ENCODE measurements at places on chromosomes 12 and 14.

DNA sequence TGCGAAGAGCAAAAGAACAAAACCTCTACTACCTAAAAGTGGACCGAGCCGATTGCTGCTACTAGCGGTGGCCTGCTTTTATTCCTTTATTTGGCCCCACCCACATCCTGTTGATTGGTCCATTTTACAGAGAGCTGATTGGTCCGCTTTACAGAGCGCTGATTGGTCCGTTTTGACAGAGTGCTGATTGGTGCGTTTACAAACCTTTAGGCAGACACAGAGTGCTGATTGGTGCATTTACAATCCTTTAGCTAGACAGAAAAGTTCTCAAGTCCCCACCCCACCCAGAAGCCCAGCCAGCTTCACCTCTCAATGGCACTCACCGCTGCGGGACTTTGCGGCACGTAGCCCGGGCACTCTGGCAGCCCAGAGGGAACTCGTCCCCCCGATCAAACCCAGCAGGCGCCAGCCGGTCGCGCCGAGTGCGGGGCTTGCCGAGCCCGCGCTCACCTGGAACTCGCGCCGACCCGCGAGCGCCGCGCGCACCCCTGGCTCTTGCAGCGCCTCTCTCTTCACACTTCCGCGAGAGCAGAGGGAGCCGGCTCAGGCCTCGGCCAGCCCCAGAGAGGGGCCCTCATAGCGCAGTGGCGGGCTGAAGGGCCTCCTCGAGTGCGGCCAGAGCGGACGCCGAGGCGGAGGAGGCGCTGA is 8.7 kb upstream of the FGD4 start:
- DNase-seq = no peak

DNA sequence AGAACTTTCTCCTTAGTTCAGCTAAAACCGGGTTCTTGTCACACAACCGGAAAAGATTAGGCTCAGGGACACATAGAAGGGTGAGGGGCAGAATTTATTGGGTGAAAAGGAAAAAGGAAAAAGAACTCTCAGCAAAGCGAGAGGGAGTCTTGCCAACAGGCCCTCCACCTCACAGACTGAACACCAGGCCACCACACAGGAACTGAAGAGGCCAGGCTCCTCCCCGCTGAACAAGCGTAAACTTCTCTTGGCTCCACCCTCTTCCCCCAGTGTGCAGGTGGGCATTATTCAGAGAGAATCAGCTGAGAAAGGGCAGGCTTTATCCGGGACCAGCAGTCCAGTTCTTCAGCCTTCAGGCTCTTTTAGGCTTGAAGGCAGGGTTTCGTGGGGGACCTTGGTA is 125.6 kb upstream of the FGD4 start:
- DNase-seq = no peak

DNA sequence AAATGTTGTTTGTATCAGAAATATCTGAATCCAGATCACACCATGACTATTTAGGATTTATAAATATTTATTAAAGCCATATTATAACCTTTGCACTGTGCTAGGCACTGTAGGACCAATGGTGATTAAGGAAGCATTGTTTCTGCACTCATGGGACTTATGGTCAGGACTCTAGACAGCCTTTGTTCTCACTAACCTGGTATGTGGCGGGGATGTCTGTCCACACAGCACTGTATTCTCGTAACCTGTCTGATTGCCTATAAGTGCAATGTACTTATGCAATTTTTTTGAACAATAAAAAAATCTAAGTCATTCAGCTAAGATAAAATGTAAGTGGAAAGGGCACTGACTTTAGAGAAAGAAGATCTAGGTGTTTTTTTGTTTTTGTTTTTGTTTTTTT is 6.7 kb upstream of the SSPN start:
- DNase-seq = no peak

- no peak for DNase-seq
Measured at GRCh38 chr14:25089496-25089895, 39.5 kb upstream of the STXBP6 start.

GRCh38 chr12:71797531-71797930 is 42.0 kb upstream of the TBC1D15 start:
- no peak for DNase-seq

DNA sequence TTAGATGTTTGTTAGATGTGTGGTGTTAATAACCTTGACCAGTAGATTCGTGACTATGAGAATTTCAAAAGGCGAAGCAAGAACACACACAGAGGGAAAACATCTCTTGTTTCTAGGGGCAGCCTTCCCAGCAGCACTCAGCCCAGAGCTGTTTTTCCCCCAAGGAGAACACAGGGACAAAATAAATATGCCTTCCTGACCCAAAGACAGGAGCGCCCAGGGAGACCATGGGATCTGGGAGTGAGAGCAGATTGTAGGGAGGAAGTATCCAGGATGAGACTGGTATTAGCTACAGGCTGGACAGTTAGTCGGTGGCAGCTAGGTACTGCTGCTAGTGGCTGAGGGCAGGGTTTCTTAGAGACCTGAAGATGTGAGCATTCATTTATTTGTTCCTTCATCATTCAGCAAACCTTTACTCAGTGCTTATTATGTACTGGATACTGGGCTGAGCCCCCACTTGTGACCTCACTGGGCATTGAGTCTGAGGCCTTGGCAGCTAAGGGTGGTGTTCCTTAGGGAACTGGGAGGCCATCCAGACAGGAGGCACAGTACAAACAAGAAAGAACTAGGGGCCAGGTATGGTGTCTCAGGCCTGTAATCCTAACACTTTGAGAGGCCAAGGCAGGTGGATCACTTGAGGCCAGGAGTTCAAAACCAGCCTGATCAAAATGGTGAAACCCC is 469.8 kb downstream of the ZFP36L1 start:
- no peak for DNase-seq

DNA sequence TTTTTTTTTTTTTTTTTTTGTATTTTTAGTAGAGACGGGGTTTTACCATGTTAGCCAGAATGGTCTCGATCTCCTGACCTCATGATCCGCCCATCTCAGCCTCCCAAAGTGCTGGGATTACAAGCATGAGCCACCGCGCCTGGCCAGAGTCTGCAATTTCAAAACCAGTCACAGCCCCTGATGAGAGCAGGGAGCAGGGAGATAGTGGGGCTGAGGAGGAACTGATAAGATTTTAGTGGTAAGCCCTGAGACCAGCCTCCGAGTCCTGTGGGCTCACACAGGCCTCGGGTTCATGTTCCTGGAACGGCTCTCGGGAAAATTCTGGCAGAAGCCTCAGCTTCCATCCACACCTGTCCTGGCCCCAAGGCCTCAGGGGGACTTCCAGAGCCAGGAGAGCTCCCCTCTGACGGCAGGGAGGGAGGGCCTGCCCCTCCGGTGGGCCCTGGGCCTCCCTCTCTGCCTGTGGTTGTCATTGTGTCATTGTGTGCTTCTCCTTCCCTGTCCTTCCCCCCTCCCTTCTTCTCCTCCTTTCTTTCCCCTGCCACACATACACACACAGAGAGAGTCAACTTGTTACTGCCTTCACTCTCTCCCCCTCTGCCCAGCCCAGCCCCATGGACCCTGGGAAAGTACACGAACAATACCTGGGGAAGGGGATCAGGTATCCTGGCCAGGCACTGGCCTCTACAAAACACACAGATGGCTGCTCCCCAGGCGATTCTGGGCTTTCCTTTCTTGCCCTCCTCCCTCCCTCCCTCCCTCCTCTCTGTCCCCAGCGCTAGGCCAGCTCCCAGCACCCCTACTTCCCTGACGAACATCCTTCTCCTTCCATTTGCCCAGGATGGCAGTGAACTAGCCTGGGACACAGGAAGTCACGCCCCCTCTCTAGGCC is 294.1 kb downstream of the DPF3 start:
- no peak for DNase-seq

- no peak for DNase-seq
Measured at GRCh38 chr14:89721956-89722355, 232.6 kb downstream of the EFCAB11 start.

DNA sequence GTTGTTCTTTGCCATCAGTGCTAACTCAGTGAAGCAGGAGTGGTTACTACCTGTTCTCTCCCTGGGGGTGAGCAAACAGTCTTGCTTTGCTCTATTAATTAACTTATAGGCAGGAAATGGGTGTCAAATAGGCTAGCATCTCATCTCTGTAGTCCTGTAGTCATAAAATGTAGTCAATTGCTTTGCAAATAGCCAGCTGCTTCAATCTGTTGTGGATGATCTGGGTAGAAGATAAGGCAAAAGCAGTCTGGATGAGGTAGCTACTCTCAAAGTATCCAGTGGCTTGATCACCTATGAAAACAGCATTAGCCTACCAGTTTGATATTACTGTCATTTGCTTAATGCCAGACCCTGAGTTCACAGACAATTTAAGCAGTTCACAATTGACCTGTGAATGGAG is 369.0 kb upstream of the TMTC1 start:
- DNase-seq = no peak

DNA sequence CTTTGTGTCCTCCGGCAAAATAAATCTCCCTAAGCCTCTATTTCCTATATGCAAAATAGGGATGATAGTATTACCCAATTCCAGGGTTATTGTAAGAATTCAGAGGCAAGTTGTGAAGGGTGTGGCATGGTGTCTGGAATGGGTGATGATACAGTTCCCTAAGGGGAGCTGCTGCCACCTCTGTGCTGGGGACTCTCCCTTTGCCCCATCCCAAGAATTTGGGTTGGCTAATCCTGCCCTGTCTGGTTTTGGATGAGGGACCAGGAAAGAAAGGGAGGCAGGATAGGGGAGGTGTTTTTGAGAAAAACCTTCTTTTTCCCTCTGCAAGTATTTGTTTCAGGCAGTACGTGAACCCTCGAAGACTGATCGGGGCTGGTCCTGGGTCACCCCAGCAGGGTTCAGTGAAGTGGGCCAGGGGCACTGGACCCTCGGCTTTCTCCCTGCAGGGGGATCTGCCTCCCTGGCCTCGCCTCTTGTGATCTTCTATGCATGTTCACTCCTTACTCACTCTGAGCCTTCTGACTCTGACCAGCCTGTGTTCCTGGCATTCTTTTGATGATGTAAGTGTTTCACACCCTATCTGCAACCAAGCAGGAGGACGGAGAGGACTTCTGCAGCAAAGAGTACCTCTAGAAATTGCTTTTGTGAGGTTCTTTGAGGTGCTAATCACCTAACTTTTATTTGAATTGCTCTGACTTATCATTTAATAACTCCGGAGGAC is 60.8 kb downstream of the RASSF3 start:
- no peak for DNase-seq

DNA sequence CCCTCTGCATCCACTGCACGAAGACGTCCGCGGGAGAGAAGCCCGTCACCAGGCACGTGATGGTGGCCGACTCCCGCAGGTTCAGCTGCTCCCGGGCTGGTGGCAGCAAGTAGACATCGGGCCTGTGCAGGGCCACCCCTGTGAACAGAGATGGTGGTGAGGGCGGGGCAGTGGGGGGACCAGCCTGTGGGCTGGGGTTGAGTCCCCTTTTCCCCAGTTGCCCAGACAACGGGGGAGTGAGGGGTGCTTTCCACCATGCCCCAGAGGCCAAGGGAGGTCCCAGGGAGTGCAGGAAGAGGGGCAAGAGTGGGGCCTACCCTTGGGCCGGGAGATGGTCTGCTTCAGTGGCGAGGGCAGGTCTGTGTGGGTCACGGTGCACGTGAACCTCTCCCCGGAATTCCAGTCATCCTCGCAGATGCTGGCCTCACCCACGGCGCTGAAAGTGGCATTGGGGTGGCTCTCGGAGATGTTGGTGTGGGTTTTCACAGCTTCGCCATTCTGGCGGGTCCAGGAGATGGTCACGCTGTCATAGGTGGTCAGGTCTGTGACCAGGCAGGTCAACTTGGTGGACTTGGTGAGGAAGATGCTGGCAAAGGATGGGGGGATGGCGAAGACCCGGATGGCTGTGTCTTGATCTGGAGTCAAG is 328.3 kb downstream of the TMEM121 start:
- DNase-seq = no peak

- no peak for DNase-seq
Measured at GRCh38 chr14:40340708-40341107, 908.5 kb upstream of the FBXO33 start.

DNA sequence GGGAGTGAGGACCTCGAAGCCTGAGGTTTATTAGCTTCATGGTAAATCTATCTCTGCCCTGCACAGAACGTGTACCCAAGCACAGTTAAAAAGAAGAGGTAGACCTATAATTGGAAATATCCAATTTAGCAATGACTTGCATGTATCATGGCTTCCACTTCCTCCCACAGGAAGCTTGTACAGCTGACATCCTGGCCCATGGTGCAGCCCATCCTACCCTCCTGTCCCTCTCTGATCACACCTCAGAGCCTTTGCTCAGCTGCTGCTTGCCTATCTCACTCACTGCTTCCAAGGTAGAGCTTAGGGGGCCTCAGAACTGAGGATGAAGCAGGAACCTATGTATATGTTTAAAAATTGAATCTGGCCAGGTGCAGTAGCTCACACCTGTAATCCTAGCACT is 4.3 kb upstream of the BCDIN3D start:
- no peak for DNase-seq

- DNase-seq = peak; percentile 56
Measured at GRCh38 chr12:99959549-99960170, 25.1 kb downstream of the ANKS1B start.

- no peak for DNase-seq
Measured at GRCh38 chr12:6322352-6322751, 11.9 kb downstream of the PLEKHG6 start.

DNA sequence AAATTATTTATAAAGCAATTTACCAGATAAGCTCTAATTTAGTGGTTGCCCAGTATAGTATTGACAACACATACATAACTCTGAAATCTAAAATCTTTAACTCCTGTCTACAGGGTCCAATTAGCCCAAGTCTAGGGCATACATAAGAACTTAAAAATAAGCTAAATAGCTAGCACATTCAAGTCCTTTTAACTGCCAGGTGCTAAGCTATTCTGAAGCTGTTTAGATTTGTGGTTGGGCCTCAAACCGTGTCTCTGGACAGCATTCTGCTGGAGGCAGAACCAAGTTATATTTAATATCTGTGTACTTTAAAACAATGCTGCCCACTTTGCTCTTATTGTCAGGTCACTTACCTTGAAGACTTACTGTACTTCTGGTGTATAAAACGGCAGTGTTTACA is 19.0 kb downstream of the RPS6KA5 start:
- DNase-seq = peak; percentile 50

- DNase-seq = no peak
Measured at GRCh38 chr12:58105225-58106119, 164.1 kb downstream of the ATP23 start.

Data from COR-L47 (cell line).